ENCODE measurements at places on chromosomes 12 and 14.

DNA sequence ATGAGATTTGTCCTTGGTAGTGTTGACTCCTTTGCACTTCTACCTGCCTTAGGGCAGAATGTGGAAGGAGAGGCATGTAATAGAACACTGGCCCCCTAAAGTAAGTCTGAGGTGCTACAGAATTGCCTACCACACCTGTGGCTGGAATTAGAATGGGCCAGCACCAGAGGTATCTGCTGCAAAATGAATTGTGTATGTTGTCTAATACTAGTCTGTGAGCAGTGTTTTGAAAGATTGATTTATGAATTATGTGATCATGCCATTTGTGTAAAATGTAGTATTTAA is 5.7 kb upstream of the STYX start:
- no peak for DNase-seq

DNA sequence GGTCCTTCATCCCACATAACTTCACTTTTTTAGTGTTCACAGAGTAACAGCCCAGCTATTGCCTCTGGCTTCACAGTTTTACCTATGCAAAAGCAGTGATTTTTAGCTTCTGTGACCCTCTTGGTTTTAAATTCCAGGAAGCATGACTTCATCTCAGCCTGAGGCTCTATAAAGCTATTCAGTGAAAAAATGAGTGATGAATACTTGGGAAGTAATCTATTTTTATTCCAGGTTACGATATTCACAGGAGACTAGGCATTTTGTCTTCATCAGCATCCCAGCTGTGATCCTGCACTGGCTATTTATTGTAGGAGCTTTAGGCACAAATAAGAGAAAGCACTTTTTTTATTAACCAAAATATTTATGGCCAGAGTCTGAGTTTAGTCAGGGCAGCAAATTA is 164.8 kb downstream of the SNAPC1 start:
- DNase-seq = no peak

DNA sequence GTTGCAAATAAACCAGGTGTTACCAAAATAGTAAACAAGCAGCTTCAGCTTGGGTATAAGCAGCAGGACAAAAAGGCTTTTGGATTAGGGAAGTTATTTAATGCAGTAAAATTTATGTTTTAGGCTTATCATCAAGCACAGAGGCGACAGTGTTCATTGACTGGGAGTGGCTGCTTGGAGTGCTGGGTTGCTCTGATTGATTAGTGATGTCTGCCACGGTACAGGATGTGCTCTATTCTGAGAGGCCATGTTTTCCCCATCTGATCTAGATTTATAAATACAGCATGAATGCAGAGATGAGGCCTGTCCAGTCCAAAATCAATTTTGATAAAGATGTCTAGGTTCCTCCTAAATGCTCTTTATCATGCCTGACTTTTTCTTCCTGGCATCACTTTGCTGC is 83.5 kb downstream of the MAP1LC3B2 start:
- no peak for DNase-seq

GRCh38 chr12:44431647-44432343 is 444.3 kb downstream of the NELL2 start:
- DNase-seq = no peak

DNA sequence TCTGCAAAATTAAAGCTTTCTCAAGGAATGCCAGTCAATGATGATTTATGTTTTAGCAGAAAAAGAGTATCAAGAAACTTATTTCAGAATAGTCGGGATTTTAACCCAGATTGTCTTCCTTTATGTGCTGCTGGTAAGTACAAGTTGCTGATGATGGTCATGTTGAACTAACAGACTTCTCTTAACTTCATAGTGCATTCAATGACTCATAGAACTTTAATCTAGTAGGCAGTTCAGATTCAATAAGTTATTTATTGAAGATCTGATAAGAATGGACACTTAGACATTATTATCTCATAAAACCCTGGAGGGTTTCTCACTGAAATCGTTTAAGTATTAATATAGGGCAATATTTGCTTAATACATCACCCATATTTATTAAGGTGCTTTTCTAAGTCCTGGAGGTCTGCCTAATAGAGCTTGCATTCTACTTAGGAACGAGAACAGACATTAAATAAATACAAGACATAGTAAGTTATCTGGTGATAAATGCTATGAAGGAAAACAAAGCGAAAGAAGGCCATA is 33.8 kb downstream of the TOGARAM1 start:
- DNase-seq = no peak

- DNase-seq = no peak
Measured at GRCh38 chr14:33254861-33255395, 316.2 kb downstream of the NPAS3 start.

DNA sequence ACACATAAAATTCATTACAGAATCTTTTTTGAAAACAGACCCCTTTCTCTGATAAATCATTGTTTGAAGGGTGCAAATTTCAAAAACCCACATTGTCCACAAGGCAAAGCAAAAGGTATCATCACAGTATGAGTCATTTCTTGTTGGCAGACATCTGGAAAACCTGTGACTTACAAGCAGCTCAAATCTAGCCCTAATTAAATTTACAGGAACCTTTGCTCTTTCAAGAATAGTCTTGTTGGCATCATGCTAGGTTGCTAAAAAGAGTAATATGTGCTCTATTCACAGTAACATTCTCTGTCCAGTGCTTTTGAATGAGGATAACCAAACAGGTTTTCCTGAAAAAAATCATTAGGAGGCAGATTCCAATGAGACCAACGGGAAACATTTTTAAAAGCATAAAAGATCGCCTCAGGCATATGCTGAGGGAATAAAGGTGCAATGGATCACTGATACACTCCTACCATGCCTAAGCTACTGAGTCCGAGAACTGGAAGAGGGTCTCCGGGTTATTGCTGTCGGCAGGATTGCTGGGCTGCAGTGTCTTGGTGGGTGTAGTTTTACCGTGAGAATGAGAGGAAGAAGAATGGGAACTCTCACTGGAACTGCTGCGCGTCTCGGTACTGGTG is 55.5 kb upstream of the TTC7B start:
- no peak for DNase-seq
